Mesenteric fat pad (tissue), 1 donor: ENCODE measurements at places on chromosomes 6 and 20. TPM values are rescaled to one million over a fixed set of nuclear protein-coding genes. Genes with fewer than 3 reads are reported as not detected.
A peak's percentile ranks its signal among the peaks of the same experiment; 100 is the strongest.

DNA sequence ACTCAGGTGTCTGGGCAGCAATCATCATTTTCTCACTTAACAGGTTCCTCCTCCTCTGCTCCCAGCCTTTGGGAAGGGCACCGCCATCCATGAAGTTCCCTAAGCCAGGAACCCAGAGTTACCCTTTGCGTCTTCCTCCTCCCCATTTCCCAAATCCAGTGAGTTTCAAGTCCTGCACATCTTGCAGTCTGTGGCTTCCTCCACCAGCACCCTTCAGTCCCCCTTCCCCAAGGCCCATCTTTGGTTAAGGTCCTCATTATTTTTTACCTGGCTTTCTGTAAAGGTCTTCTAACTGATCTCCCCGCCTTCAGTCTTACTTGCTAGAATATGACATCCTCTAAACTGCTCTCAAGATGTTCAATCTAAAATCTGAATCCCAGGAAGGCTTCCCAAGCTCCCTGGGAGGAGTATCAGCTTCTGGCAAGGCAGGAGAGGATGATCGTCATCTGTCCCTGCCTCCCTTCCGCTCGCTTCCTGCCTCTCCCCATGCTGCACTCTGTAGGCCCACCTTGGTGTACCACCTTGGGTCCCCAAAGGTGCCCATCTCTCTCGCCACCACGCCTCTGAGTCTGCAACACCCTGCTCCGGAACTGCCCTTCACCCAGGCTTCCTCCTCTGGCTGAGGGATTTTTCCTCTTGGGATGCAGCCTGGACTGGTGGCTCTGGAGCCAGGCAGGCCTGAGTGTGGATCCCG is 11.4 kb upstream of the DUSP22 start:
- no peak for DNase-seq

DNA sequence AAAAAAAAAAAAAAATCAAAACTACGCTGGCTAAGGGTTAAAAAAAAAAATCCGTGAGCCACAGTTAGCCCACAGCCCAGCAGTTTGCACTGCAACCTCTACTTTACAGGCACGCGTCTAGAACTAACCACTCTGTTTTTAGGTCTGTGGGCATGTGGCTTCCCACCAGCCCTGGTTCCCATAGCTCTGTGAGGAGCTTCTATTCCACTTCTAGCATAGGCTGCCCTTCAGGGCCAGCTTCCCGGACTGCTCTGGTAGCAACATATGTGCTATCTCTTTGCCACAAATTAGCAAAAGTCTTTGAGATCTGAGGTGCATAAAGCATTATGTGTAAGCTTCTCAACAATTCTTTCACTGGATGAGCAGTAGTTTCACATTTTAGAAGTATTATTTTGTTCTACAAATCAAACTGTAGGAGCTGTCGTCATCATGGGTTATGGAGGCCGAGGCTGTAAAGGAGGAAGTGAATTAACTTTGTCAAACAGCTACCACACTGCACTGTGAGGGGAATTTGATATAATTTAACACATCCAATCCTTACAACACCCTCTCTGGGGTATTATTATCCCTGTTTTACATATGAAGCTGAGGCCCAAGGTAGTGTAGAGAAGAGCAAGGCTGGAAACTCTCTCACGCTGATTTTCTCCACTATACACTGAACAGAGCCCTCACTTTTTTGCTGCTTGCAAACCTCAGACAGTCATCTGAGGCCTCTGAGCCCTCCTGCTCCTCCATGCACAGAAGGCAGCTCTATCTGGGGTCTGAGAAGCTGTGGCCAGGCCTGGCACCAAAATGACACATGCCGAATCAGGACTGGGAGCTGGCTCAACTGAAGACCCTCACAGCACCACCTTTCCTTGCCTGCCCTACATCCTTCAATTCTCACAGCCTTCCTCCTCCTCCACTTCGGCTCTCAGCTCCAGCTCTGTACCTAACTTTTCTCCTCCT is 35.4 kb downstream of the MAN1A1 start:
- DNase-seq, result no peak

GRCh38 chr6:160960839-160961238 is 30.7 kb upstream of the MAP3K4 start:
- DNase-seq, result no peak

DNA sequence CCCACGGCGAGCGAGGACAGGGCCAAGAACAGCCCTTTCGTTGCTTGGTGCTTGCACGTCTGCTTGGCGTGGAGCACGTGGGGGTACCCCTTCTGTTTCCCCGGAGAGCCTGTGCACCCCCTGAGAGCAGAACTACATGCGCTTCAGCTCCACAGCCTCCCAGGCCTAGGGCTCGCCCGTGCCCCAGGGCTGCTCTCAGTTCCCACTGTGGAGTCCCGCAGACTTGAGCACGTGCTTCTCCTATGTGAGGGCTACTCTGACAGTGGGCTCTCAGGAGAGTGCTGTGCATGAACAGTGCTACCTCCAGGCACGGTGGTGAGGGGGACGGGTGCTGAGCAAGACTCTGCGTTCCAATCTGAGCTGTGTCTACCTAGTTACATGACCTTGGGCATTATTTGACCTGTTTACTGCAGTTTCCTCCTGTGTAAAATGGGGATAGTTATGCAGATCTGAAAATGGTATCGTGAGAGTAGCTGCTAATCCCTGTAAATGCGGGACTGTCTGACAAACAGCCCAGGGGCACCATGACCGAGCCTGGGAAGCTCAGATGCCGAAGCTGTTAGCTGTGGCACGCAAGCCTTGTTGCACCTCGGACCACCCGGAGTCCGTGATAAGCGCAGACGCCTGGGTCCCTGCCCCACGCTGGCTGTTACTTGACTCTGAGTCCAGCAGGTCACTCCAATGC is 82.4 kb downstream of the IRF4 start:
- no peak for DNase-seq

GRCh38 chr20:49385465-49385864 is 97.0 kb downstream of the KCNB1 start:
- no peak for DNase-seq

- DNase-seq, result no peak
These were observed 121.7 kb downstream of the SMOC2 start for GRCh38 chr6:168562576-168563151.

DNA sequence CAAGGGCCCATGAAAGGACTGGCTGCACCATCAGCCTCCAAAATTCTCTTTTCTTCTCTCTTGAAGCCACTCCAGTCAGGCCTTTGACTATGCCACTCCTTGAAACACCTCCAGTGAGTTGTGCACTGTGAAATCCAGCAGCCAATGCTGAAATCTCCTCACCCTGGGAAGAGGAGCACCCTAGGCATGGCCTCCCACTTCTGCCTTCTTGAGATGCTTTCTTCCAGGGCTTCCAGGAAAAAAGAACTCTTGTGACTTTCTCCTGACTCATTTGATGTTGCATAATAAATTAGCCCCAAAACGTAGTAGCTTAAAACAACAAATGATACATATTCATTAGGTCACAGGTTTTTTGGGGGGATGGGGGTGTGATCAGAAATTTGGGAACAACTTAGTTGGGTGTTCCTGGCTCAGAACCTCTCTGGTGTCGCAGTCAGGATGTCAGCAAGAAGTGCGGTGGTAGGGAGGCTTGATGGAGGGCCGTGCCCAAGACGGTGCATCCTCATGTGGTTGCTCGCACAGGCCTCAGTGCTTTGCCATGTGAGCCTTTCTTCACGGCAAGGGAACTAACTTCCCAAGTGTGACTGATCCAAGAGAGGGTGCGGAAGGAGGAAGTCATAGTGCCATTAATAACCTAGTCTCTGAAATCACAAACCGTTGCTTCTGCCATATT is 12.1 kb downstream of the NCR2 start:
- peak; percentile 2 for DNase-seq

GRCh38 chr20:38023181-38024001 is 9.9 kb downstream of the TTI1 start:
- DNase-seq, result no peak

DNA sequence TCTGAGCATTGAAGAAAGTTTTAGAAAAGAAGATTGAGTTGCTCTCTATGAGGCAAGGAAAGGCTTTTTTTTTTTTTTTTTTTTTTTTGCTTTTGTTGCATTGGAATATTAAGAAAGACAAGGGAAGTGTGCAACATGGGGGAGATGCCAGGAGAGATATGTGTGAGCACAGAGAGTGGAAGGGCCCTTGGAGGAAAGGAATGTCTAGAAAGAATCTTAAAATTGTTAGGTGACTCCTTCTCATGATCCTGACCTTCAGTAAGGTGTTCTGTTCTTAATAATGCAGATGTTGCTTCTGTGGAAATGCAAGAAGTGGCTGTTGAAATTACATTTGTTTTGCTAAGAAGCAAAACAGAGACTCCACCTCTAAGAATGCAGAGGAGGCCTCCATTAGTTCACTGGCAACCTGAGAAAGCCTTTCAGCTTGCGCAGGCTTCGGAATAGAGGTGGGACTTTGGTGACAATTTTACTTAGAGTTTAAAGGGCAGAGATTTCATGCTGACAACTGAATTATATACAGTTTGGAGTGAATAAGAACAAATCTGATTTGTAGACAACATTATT is 118.0 kb upstream of the ASCC3 start:
- DNase-seq, result no peak

GRCh38 chr6:123529843-123530242 is 106.9 kb downstream of the TRDN start:
- DNase-seq, result no peak

DNA sequence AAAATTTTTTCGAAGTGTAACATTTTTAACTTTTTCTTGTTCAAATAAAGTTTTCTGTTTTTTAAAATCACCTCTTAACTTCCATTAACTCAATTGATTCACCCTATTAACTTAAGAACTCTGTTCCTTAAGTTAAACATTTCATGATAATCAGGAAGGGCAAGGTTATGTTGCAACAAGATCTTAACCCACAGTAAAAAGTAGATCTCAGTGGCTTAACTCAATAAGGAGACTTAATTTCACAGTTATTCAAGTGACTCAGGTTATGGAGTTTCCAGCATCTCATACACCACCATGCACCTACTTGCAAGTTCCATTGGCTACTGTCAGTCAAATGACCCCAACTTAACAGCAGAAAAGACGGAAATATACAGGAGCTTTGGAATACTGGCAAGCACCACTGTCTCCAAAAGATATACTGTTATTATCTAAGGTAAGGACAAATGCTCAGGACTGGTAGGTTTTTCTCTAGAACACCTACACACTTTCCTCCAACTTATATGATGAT is 11.2 kb downstream of the HLA-DQB1 start:
- no peak for DNase-seq

- DNase-seq, result no peak
These were observed 60.6 kb upstream of the RREB1 start for GRCh38 chr6:7047128-7047527.

GRCh38 chr20:15415908-15416307 is 1078.5 kb upstream of the FLRT3 start:
- no peak for DNase-seq

- DNase-seq, result no peak
These were observed 105.9 kb downstream of the HIVEP2 start for GRCh38 chr6:142838821-142839685.

GRCh38 chr6:3186974-3187382 is 29.6 kb upstream of the TUBB2A start:
- no peak for DNase-seq

GRCh38 chr6:70421509-70421908 is 8.2 kb downstream of the FAM135A start:
- no peak for DNase-seq

DNA sequence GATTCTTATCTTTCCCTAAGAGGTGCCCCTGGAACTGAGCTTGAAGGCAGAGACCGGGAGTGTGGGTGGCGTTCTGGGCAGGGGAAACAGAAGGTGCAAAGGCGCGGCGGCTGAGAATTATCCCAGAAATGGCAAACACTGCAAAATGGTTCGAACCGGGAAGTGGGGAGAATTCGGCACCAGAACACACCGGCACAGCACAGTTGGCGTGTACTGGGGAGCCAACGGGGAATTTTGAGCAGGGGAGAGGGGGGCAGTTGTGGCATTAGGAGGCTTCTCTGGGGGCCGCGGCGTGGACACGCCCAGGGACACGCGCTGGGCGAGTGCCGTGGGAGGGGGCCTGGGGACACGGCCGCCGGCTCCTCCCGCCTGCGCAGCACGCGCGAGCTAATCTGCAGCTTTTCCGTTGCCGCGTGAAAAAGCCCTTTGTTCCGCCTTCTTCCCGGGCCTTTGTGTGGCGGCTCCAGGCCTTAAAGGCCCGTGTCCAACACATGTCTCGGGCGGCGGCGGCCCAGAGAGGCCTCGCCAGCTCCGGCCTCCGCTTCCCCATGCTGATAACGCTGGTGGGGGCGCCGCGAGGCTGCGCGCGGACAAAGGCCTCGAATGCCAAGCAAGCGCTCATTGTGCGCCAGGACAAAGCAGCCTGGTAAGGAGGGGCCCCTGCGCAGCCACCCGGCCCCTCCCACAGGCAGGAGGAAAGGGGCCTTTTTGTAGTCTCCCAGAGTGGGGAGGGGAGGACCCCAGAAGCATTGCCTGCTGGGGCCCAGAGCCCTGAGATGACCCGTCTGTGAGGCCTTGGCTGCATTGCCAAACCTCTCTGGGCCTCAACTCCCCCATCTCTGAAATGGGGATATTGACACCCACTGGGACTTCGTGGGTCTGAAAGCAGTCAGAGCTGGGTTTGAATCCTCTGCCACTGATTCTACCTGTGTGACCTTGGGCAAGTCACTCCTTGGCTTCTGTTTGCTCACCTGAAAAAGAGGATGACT is 82.8 kb downstream of the CD40 start:
- DNase-seq, result no peak

GRCh38 chr6:24595910-24596525 is 50.0 kb downstream of the KIAA0319 start:
- no peak for DNase-seq

- no peak for DNase-seq
These were observed 1.3 kb downstream of the VEGFA start for GRCh38 chr6:43771210-43771857.

DNA sequence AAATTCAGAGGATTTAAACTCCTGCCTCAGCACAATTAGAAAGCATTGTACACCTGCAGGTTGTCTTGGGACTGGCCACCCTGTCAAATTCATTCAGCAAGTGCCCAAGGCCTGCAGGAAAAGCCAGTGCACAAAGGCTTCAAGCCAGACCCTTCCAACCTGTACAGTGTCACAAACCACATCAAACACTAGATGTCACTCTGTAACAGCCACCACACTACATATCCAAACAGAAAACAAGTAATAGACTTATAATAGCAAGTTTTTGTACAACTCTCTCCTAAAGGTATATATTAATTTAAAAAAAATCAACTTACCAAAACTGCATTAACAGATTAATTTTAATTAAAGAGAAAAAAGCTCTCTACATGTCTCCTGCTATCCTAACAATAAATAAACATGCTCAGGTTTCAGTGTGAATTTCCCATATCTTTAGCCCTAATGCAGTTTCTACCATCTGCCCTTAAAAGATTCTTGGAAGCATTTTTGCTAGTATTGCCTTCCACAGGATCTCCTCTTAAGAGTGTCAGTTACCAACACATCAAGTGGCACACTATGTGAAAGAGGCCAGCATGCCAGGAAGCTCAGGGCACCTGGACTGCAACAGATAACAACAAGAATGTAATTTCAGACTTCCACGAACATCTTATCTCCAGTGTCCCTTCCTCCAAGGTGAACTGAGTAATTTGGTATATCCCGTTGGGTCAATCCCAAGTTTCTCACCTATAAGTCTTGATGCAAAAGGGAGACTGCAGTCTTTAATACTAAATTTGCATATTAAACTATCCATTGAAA is 47.5 kb downstream of the RALGAPA2 start:
- DNase-seq, result no peak

The SLC23A2 gene
- total RNA-seq, result 22.2 TPM

The HMGCLL1 gene
- total RNA-seq, result 0.29 TPM

The HLA-DOA gene
- total RNA-seq, result 5.0 TPM

The ADGB gene
- total RNA-seq, result not detected

The DIDO1 gene
- 39.0 TPM for total RNA-seq

The DEFB116 gene
- total RNA-seq, result not detected

The SCRT2 gene
- total RNA-seq, result not detected

The ADIG gene
- not detected for total RNA-seq

The IYD gene
- total RNA-seq, result not detected

The SCUBE3 gene
- total RNA-seq, result 0.22 TPM

The MUCL3 gene
- not detected for total RNA-seq

The NDRG3 gene
- total RNA-seq, result 18.6 TPM

The PPIL6 gene
- 2.3 TPM for total RNA-seq
